Esophagus squamous epithelium (tissue), 5 donors: ENCODE measurements at places on chromosomes 13 and 19.

GRCh38 chr13:51440381-51440780, 12.5 kb downstream of the INTS6 start:
- DNase-seq, result no peak

DNA sequence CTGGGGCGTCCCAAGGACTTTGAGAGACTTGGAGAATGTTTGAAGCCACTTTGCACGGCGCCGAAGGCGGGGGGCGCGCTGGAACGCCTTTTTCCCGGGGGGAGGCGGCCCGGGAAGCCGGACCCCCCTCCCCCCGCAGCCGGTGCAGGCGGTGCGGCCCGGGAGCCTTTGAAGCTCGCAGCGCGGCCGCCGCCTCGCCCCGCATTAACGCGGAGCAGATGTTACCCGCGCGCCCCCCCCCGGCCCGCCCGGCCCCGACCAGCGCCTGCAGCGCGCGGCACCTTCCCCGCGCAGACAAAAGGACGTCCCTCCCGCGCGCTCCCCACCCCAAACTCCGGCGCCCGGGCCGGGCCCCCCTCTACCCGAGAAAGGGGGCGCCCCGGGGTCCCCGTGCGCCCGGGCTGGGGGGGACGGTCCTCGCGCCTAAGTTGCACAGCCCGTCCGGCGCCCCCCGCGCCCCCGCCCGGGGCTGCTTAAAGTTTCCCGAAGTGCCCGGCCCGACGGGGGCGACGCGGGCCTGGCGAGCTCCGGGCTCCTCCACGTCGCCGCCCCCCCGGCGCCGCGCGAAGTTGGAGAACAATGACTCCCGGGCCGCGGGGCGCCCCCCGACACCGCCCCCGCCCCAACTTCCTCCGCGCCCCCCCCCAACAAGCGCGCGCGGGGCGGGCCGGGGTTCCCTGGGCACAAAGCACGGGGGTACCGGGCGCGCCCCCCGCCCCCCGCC, 685 bp downstream of the TCF3 start:
- no peak for DNase-seq

GRCh38 chr19:10418235-10418484, 2.2 kb upstream of the PDE4A start:
- DNase-seq, result no peak

GRCh38 chr13:78566631-78567030, 36.7 kb downstream of the POU4F1 start:
- DNase-seq, result no peak

- DNase-seq, result no peak
These were observed 19.1 kb downstream of the SMARCA4 start for GRCh38 chr19:10979951-10980381.

DNA sequence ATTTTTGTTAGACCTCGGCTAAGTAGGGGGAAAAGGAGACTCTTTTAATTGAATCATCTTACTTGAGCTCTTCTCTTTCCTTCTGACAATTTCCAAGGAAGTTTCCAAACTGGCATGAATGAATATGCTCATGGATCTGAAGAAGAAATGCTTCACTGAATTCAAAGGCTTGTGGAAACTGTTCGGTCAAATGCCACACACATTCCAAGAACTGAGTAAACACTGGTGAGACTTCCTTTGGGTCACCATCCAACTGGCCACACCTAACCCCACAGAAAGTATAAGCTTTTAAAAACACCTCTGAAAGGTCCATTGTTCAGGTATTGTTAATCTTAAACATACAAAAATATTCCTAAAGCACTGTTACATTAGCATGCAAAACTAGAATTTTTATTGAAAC, 33.6 kb downstream of the MTMR6 start:
- no peak for DNase-seq

DNA sequence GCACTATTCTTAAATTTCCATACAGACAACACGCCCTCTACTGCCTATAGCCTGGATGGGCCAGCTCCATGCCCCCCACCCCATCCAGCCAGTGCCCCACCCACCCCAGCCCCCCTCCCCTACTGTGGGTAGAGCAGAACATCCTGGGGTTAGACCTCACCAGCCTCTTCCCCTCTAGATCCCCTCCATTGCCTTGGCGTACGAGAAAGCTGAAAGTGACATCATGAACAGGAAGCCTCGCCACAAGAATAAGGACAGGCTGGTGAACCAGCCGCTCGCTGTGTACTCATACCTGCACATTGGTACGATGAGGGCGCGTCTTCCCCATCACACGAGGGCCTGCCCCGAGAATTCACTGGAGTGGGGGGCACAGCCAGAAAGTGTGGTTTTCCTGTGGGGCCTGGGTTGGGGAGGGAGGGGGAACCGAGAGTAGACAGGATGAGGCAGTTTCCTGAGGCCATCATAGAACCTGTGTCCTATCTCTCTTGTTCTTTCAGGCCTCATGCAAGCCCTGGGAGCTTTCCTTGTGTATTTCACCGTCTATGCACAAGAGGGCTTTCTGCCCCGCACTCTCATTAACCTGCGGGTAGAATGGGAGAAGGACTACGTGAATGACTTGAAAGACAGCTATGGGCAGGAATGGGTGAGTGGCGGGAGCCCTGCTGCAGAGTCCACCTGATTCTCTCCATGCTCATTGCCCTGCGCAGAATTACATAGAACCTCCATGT, 29.1 kb downstream of the ATP12A start:
- DNase-seq, result no peak

DNA sequence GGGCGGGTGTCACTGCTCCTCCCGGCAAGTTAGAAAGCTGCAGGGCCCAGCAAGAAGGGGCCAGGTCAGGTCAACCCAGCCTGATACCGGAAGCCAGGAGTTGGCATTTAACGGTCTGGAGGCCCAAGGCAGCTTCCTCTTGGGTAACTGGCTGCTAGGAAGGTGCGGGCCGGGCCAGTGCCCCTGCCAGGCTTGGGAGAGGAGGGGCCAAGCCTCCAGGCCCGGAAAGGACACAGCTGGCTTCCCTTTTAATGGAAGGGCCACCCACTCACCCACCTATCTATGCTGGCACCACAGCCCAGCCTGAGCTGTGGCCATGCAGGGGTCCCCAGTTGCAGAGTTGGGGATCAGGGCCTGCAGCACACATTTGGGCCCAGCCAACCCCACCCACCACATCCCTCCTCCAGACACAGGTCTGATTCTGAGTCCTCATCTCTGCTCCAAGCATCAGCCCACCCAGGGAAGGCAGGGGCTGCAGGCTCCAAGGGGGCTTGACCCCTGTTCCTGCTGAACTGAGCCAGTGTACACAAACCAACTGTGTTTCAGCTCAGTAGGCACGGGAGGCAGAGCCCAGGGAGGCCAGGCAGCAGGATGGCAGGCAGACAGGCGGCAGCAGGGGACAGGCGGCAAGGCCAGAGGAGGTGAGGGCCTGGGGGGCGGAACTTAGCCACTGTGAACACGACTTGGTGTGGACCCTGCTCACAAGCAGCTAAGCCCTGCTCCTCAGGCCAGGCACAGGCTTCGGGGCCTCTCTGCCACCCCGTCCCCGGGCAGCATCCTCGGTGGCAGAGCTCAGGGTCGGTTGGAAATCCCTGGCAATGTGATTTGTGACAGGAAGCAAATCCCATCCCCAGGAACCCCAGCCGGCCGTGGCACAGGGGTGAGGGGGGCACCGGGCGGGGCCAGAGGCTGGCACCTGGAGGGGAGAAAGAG, 40.8 kb downstream of the ZSWIM4 start:
- DNase-seq, result no peak

GRCh38 chr19:20325151-20325550, 158.1 kb downstream of the ZNF486 start:
- DNase-seq, result no peak

DNA sequence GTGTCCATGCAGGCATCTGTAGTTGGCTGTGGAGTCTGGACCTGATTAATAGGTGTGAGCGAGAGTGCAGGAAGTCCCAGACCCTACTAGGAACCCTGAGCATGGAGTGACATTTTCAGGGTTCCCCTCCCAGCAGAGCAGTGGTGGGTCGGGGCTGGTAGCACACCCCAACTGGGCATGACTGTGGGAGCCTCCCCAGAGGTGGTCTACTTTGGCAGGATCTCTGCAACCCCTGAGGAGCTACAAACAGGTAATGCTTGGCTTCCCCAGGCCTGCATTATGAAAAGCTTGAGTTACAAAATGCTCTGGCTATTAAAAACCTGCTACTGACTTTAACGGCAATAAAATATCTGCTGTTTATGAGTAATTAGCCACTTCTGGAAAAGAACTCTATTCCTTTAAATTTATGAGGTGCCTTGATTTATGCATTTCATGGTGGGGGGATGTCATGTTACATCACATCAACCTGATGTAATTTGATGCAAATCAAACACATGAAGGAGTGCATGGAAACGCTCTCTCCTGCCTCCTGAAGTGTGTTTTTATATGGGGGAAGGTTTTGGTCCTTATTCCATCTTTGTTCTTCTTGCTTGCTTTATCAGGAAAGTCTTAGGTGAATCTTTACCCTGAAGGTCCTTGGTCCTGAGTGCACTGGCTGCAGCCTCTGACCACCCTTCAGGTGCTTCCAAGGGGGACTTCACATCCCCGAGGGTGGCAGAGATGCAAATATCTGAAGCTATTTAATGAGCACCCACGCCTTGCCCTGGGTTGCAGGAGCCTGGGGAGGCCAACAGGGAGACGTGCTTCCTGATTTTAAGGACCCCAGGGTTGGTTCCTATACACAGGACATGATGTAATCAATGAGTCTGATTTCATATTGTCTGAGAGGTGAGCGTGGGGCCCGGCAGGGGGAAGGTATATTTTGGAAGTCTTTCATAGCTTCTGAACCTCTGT, 54.0 kb downstream of the ZNF536 start:
- DNase-seq, result no peak

- no peak for DNase-seq
These were observed 73.4 kb downstream of the COL4A2 start for GRCh38 chr13:110380359-110381028.

GRCh38 chr19:3512562-3513228, 6.6 kb downstream of the FZR1 start:
- DNase-seq, result no peak

GRCh38 chr19:39445196-39446111, at the start of gene SUPT5H:
Gene SUPT5H (plus strand): TSS chr19:39445582. CDS start chr19:39445891, 309 bp downstream.
- peak; percentile 89 for DNase-seq

DNA sequence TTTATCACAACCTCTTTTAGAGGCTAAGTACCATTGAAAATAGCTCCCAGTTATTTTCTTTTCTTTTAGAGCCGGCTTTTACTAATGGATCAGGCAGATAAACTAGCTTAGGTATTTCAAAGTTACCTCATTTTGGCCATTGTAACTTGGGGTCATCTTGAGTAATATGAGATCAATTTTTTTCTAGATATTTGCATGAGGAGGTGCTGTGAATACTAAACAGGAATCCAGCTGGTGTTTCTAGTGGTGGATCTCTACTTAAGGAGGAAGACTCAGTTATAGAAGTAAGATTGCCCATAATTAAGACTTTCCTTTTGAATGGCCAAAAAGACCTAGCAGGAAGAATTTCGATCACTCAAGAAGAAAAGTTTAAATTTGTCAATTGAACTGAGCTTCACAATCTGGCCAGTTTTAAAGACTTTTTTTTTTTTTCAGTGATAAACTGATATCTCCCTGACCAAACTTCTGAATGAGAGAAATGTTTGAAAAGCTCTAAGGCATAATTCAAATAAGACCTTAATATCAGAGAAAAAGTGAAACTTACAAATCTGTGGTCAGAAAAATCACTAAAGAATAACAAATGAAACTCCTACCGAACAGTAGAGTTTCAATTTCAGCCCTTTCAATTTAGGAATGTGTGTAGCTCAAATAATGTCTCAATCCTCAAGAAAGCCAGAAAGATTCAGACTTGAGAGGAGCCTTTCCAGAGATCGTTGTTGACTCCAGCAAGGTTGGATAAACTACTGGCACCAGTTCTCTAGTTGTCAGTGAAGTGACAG, 11.6 kb upstream of the NAA16 start:
- no peak for DNase-seq

DNA sequence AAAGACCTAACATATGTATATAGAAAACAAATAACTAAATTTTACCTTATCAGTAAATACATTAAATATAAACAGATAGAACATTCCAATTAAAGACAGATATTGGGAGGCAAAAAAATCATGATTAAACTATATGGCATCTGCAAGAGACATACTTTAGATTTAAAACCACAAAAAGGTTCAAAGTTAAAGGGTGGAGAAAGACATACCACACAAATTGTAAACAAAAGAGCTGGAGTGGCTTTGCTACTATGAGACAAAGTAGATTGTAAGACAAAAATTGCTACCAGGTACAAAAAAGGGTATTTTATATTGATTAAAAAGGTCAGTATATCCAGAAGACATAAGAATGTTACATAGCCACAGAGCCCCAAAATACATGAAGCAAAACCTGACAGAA, 200.2 kb downstream of the KCNRG start:
- no peak for DNase-seq

GRCh38 chr19:6313398-6313969, 19.9 kb downstream of the ACER1 start:
- DNase-seq, result no peak

GRCh38 chr19:13814550-13814949, 19.3 kb downstream of the ZSWIM4 start:
- DNase-seq, result no peak

DNA sequence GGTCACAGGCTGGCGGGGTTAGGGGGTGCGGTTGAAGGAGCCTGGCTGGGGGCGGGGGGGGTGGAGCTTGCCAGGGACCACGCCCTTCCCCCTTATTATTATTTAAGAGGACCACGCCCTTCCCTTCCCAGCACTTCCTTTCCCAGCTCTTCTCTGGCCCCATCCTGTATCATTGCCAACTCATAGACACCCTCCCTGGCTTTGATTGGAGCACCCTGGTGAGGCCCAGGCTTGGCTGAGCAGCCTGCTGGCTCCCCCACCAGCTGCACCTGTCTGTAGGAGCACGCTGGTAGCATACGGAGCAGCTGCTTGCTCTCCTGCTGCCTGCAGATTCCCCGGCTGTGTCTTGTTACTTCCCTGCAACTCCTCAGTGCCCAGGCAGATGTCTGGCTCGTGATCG, 62.5 kb upstream of the PDX1 start:
- DNase-seq, result no peak

DNA sequence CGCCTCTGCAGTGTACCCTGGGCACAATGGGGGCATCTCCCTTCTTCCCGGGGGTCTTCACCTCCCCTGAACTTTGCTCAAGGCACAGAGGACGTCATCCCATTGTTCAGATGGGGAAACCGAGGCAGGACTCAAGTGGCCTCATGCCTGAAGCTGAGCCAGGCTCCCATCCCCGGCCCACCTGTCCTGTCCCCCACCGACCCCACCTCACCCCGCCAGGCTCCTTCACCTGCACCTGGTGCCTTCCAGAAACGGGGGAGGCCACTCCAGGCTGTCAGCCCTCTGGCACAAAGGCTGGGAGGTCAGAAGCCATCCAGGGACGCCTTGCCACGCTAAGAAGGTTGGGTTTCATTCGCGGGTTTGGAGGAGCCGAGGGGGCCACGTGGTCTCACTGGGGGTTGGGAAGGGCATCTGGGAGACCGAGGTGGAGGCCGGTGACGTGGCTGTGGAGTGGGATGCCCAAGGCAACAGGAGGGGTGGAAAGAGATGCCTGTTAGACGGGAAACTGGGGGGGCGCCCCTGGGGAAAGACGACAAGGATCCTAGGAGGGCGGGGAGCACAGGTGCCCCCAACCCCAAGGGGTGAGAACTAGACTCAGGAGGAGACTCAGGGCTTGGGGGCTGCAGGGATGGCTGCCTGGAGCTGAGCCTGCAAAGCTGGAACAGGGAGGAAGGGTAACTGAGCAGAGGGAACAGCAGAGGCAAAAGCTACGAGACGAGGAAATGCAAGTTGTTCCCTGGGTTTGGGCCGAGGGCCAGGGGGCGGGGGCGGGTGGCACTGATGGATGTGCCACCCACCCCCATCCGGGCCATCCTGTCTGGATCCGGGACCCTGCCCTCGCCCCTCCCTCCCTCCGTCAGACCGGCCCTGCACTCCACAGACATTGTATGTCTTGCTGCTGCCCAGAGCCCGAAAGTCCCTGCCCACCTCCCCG, 6.0 kb upstream of the TCF3 start:
- DNase-seq, result no peak
